ENCODE measurements at places on chromosomes 7 and 10.

DNA sequence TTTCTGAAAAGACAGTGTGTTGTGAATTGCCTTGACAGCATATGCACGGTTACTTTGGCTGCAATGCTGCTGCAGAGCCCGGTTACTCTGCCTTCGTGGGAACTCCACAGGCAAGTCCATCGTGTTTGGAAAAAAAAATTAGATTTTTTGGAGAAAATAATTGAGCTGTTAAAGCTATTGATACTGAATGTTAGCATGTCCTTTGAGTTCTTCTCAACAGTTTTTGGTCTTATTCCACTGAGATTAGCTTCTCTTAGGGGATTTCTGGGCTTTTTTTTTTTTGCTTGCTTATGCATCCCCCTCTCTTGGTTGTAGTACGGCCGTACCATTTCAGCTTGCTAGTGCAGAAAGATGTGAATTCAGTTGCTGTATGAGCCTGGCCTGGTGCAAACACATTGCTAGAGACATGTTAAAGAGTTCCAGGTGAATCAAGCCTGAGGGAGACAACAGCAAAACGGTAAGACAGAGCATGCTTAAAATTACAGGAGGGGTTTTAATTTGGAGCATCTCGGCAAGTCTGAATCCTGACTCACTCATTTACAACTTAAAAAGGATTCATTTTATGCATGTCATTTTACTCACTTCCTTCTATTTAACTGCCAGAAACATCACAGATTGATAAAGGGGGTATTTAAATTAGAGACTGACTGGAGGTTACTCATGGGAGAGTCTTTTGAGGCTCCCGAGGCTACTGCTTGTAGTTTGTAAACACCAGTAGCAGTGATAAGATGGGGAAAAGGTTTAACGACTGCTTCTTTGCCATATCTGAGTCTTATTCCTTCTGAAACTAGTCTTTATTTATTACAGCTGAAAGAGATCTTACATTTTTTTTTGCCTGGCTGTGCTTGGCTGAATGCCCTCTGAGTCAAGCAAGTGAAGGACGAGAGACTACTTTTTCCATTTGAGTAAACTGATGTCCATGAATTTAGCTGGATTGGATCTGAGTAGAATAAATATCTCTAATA, 113.7 kb downstream of the CDK14 start:
- no peak for DNase-seq

DNA sequence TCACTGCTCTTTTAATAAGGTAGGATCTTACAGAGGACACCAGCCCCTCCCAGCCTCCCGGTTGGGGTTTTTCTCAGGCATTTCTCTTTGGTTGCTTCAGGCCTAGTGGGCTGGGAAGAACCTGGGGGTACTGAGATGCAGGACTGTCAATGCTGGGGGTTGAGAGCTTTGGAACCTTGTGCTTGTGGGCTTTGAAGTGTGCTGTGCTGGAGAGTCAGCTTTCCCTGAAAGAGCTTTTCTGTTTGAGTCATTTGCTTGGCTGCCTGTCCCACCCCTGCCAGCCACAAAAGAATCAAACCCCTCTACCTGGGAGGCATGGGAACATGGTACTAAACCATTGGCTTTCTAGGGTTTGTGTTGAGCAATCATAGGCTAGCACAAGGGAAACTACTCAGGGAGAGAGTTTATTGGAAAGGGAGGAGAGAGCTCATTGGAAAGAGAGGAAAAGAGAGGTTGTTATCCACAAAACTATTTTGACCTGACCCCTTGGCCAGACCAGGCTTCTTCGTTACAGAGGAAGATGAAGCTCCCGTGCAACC, 1.4 kb downstream of the SCD start:
- no peak for DNase-seq

DNA sequence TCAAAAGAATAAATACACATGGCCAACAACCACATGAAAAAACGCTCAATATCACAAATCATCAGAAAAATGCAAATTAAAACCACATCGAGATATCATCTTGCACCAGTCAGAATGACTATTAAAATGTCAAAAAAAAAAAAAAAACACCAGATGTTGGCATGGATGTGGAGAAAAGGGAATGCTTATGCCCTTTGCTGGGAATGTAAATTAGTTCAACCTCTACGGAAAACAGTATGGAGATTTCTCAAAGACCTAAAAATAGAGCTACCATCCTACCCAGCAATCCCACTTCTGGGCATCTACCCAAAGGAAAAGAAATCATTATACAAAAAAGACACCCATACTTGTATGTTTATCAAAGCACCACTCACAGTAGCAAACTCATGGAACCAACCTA, 45.0 kb upstream of the DIP2C start:
- no peak for DNase-seq

GRCh38 chr7:69808391-69808790, 210.1 kb downstream of the AUTS2 start:
- DNase-seq: no peak

- no peak for DNase-seq
These were observed 998.6 kb downstream of the REEP3 start for GRCh38 chr10:64519831-64520230.

GRCh38 chr7:96321031-96321657, 754 bp downstream of the SLC25A13 start:
- DNase-seq: peak; percentile 35

DNA sequence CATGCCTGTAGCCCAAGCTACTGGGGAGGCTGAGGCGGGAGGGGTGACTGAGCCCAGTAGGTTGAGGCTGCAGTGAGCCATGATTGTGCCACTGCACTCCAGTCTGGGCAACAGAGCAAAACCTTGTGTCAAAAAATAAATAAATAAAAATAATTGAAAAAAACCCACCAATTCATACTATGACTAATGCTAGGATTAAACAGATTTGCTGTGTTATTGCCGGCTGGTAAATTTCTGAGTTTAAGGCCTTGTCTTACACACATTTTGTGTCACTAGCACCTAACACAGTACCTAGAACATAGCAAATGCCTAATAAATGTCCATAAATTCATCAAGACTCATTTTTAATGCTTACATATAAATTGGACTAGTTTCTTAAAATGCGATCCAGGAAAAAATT, 8.7 kb downstream of the ESYT2 start:
- DNase-seq: no peak

GRCh38 chr7:148620749-148621359, 30.3 kb downstream of the C7orf33 start:
- DNase-seq: no peak

DNA sequence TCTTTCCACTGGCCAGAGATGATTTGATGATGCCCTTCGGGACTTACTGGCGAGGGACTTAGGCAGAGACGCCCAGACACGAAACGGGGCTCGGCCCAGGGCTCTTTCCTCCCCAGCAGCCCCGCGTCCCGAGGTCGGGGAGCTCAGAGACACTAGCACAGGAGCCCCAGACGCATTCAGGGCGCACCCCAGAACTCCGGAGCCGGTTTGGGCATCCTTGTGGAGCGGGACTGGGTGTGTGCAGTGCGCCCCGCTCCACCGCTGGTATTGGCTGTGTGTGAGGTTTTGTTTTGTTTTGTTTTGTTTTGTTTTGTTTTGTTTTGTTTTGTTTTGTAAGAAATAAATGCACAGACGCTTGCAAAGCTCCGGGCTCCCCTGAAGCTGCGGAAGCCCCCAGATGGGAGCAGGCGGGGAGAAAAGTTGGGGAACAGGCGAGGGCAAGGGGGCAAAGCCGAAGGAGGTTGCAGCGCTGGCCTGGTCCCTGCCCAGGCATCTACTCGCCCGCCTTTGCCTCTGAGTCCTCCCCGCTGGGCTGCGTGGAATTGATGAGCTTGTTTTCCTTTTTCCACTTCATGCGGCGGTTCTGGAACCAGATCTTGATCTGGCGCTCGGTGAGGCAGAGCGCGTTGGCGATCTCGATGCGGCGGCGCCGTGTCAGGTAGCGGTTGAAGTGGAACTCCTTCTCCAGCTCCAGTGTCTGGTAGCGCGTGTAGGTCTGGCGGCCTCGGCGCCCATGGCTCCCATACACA, 1.9 kb upstream of the HOXA5 start:
- no peak for DNase-seq

GRCh38 chr10:122673269-122673668, 26.4 kb downstream of the C10orf120 start:
- no peak for DNase-seq

All from activated naive CD4-positive, alpha-beta T cell (primary cell).